ENCODE measurements at places on chromosomes 12 and 14.

- no peak for DNase-seq
Observed at GRCh38 chr14:90489916-90490719, 93.3 kb downstream of the CALM1 start.

DNA sequence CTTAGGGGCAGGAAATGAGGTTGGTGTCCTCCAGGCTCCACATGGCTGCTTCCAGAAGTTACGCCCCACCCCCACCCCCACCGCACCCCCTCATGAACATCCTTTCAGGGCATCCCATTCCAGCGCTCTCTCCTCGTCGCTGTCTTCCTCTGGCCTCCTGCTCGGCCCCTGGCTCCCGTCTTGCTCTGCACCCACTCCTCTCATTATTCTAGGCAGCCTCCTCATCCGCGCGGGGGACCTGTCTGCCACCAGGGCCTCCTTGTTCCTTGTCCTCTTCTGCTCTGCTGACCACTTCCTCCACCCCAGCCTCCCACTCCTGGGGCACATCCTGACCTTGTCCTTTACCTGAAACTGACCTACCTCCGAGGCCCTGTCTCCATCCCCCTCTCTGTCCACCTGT, 29.8 kb upstream of the PLEKHG6 start:
- no peak for DNase-seq

DNA sequence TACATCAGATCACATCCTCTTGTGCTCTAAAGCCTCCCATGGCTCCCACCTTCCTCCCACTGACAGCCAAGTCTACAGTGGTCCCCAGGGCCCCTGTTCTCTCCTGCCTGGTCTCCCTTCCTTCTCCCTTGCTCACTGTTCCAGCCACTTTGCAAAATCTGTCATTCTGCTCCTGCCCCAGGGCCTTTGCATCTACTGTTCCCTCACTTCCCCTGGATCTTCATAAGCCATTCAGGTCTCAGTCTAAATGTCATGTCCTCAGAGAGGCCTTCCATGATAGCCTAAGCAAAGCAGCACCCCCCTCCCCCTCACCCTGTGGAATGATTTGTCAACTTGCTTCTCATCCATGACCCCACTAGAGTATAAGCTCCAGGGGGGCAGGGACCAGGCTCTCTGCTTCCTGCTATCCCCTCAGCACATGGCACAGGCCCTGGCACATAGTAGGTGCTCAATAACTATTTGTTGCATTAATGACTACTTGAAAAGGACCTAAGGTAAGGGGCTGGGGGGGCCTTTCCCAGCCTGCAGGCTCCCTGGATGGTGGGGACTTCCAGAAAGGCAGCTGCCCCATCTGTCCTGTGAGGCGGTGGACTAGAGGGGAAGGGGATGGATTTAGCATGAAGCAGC, 5.0 kb downstream of the SLC8B1 start:
- no peak for DNase-seq

DNA sequence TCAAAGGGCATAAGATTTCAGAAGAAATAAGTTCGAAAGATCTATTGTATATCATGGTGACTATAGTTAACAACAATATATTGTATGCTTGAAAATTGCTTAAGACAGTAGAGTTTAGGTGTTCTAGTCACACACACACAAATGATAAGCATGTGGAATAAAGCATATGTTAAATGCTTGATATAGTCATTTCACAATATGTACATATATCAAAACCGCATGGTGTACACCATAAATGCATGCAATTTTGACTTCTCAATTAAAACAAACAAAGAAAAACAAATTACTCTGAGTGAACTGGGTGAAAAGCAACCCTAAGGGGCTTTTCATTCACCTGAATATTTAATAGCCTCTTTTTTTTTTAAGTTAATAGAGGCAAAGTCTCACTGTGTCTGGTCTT, 40.3 kb upstream of the BCAT1 start:
- no peak for DNase-seq

GRCh38 chr14:100072783-100073346, 7.6 kb downstream of the EVL start:
- DNase-seq = peak; percentile 46

GRCh38 chr14:96180043-96180874, 24.4 kb upstream of the BDKRB2 start:
- DNase-seq = no peak

- peak; percentile 50 for DNase-seq
Observed at GRCh38 chr14:102525219-102525928, 15.8 kb upstream of the ANKRD9 start.

DNA sequence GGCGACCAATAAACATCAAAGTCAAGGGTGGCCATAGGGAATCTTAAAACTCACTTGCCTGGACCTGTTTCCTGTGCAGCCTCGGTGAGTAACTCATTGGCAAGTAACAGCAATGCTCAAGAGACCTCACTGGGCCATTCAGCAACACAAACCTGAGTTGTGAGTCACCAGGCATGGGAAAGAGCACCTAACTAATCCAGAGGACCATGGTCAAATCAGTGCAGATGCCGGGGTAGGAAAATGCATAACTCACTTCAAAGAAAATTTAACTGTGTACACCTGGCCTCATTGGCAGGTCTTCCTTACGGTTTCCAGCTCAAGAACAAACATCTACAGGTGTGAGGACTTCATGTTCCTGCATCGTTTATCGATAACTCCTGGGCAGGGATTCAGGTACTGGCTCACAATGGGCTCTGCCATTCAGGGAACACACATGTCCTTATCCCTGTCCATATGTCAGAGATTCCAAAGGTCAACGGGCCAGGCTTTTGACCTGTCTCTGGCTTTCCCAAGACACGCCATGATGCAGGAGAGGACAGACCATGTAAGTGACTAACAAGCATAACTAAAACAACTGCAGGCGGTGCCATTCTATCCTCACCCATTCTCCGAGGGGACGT, 211.8 kb downstream of the ANO2 start:
- no peak for DNase-seq

DNA sequence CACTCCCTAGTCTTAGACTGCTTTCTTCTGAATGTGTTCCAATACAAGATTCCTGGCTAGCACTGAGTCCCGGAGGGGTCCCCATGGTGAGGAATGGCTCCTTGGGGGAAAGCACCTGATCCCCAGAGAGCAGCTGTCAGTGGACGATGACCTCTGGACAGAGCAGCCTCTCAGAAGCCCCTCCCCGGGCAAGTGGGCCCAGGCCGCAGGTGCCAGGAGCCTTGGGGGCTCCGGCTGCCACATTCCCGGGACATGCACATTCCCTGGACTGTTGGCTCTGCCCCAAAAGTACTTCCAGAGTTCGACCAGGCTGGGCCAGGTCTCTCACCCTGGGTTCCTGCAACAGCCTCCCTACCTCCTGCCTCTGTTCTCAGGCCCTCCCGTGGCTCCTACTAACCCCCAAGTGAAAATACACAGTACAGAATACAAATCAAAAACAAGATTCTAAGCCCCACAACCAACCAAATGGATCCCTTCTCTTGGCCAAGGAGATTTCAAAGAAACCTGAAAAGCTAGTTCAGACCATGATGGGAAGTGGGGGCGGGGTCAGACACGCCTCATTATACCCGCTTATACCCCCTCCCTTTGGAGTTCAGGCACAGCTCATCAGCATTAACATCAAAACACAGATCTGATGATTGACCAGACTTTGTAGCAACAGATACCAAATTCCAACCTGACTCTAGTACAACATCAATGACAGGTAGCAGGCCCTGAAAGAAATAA, 23.3 kb upstream of the BTBD6 start:
- no peak for DNase-seq

GRCh38 chr14:69850086-69850735, 29.0 kb upstream of the SMOC1 start:
- DNase-seq = no peak

GRCh38 chr12:22312336-22312735, 22.2 kb downstream of the ST8SIA1 start:
- DNase-seq = no peak

DNA sequence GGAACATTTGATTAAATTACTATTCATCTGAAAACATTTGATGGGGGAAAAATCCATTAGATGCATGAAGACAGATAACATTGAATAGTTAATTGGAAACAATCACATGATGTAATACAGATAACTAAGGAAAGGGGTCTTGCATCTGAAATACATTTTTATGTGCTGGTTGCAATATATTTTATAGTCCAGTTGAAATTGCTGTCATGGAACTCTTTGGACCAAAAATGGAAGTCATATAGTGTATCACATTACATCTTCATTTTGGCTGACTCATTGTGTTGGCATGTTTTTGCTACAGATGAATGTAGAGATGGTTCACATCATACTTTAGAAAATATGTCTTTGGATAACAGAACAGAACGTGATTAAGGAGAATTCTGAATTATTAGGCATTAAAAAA, 43.0 kb upstream of the GNPNAT1 start:
- DNase-seq = peak; percentile 84

GRCh38 chr14:106625186-106625585, 1098.8 kb downstream of the TMEM121 start:
- DNase-seq = no peak

GRCh38 chr12:98817742-98818141, 172.7 kb downstream of the APAF1 start:
- no peak for DNase-seq

DNA sequence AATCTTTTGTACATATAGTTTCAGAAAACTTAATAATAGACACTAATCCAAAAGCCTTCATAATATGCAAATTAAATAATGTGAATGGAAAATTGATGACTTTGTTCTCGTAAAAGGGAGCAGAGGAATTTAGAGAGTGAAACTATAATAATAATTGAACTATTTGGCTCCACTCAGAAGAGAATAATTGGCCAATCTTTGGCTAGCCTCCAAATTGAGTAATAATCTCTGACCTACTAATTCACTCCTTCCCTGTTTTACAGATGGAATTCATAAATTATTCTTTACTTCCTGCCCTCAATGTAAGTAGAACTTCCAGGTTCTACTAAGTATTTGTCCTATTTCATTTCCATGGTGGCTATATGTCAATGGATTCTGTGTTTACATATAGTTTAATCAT, 15.8 kb downstream of the TRIM9 start:
- peak; percentile 48 for DNase-seq

GRCh38 chr12:11812586-11813437, 163.3 kb downstream of the ETV6 start:
- peak; percentile 27 for DNase-seq

DNA sequence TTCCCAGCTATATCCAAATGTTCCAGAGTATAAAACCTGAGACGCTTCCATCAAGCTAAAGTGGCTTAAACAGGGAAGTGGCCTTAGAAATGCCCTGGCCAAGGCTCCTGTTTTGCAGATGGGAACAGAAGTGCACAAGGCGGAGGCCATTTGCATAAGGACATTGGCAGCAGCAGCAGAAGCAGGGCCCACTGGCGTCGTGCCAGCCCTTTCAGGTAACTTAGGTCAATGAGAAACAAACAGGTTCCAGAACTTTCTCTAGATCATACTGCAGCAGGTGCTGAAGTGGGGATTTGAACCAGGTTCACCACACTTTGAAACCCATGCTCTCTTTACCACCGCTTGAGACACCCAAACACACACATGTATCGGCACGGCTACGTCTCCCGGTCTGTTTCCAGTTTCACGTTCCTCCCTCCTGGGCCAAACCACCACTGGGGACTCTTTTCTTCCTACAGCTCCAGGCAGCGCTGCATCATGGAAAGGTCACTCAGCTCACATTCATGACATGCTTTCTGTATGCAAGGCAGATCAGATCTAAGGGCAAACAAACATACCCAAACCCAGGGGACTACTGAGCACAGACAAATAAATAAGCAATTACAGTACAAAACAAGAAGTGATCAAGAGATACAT, 46.0 kb upstream of the PLEKHG6 start:
- DNase-seq = no peak

GRCh38 chr14:104427131-104427851, 152.3 kb upstream of the C14orf180 start:
- no peak for DNase-seq

DNA sequence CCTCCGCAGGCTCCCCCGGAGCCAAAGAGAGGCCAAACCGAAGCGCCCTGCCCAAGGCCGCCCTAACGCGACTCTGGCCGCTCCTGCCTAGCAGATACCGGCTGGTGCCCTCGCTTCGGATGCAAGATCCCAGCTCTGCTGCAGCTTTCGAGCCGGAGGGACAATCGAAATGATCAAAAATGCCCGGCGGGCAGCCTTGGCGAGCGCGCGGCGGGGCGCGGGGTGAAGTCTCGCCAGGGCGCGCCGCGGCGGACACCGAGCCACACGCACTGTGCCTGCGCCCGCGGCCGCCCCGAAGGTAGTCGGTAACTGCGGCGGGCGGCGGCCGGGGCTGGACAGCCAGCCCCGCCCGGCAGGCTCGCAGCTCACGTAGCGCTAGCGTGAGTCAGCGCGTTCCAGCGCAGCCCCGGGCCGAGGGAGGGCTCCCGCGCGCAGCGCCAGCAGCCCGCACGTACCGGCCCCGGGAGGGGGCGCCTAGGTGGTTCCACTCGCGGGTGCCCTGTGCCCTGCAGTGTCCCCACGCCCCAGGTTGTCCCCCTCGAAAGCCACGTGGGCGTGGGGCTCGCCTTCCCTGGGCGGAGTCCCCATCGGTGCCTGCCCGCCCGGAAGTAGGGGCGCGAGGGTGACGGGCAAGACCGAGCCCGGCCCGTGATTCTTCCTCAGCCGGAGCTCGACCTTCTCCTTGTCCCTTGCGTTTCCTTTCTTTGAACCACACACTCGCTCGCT, 109.2 kb upstream of the EGLN3 start:
- DNase-seq = peak; percentile 58

DNA sequence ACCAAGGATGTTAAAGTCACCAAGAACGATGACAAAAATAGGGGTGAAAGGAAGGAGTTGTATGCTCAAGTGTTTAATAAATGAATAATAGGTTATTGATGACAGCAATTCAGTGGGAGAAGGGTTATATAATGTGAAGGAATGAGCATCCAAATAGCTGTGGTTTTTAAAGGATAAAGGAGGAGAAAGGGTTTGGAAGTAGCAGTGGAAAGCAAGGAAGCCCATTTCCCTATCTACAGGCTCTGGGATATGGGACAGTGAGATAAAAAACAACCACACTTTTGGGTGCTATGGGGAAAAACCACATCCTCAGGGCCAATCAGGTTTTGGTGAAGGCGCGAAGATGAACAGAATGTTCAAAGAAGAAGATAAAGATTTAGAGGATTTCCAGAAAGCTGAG, 258.6 kb downstream of the ZFP36L1 start:
- no peak for DNase-seq

DNA sequence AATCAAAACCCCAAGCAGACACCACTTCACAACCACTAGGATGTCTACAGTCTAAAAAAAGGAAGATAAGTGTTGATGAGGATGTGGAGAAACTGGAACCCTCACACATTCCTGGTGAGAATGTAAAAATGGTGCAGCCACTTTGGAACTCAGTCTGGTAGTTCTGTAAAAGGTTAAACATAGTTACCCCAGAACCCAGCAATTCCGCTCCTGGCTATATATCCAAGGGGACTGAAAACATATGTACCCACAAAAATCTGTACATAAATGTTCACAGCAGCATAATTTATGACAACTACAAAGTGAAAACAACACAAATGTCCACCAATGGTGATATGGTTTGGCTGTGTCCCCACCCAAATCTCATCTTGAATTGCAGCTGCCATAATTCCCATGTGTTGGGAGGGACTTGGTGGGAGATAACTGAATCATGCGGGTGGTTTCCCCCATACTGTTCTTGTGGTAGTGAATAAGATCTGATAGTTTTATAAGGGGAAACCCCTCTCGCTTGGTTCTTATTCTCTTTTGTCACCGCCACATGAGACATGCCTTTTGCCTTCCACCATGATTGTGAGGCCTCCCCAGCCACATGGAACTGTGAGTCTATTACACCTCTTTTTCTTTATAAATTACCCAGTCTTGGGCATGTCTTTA, 46.8 kb downstream of the PRKAB1 start:
- no peak for DNase-seq
